Common myeloid progenitor, CD34-positive (primary cell): ENCODE measurements at places on chromosomes 1 and 21.

- no peak for DNase-seq
Observed at GRCh38 chr1:59179673-59180072, 117.2 kb upstream of the FGGY start.

DNA sequence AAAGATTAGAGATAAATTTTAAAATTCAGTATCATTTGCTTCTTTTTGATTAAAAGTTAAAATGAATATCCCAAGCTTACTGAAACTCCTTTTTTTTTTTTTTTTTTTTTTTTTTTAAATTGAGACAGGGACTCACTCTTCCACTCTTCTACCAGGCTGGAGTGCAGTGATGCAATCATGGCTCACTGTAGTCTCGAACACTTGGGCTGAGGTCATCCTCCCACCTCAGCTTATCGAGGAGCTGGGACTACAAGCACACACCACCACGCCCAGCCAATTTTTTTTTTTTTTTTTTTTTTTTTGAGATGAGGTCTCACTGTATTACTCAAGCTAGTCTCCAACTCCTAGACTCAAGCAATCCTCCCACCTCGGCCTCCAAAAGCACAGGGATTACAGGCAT, 92.1 kb upstream of the RGS18 start:
- DNase-seq: no peak

DNA sequence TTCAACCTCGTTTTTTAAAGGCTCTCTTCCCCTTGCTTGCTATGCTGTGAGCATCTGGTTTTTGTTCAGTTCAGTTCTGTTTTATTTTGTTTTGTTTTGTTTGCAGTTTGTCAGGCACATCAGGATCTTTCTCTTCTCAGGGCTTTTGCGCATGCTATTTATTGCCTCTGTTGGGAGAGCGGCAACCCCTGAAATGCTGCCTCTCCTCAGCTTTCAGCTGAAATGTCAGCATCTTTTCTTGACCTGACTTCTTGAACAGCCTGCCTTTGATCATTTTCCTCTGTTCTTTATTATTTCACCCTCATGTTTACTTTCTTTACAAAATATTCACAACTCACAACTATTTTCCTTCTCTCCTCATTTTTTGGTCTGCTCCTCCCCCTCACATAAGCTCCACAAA, 50.4 kb upstream of the RC3H1 start:
- DNase-seq: no peak

DNA sequence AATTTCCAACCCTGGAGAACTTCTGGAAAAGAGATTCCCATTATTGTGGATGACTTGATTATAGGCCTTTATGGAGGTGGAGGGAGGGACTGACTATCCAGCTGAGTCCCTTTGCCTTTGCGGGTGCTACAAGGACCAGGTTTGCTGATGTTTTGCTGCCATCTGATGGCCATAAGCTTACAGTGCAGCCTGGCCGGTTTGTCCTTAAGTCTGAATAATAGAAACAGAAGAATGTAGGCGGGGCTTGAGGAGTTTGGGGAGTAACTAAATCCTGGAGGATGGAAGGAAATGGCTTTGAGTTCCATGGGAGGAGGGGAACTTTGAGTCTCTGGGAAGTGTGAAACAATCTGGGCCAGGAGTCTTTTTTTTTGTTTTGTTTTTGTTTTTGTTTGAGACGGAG, 55.7 kb upstream of the CD1D start:
- peak; percentile 87 for DNase-seq

GRCh38 chr1:183029591-183030000, 6.4 kb downstream of the LAMC1 start:
- DNase-seq: no peak

DNA sequence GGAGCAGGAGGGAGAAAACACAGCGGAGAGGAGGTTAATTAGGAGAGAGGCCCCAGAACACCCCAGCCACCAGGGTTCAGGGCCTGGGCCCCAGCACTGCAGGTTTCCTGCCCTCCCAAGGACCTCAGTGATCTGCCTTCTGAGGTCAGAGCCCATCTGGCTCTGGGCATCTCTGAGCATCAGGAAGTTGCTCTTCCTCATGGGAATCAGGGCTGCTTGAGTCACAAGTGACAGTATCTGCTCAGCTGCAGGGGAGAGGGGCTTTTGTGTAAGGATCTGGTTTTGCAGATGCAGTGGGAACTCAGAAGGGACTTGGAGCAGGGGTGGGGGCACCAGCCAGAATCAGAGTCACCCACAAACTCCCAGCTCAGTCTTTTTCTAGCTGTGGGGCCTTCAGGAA, 472.1 kb downstream of the PTPRU start:
- no peak for DNase-seq

DNA sequence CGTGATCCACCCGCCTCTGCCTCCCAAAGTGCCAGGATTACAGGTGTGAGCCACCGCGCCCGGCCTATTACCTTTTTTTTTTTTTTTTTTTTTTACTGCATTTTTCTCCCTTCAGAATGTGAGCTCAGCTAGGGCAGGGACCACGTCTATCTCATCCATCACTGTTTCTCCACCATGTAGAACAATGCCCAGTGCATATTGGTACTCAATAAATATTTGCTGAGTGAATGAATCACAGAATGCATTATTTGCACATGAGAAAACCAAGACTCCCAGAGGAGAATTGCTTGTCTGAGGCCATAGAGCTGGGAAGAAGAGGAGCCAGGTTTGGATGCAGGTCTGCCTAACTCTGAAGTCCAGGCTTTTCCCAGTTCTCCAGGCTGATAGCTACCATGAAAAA, 8.2 kb upstream of the SLC9A1 start:
- DNase-seq: no peak

DNA sequence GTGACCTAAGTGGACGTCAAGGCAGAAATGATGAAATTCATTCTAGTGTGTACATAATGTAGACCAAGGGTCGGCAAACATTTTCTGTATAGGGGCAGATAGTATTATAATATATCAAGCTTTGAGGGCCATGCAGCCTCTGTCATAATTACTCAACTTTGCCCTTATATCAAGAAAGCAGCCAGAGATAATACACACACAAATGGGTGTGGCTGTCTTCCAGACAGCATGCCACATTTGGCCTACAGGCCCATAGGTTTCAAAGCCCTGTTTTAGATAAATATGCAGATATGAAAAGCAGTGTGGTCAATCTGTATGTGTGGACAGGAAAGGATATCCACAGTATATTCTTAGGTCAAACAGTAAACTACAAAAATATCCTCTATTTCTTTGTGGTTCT, 320.1 kb upstream of the FMN2 start:
- no peak for DNase-seq

- no peak for DNase-seq
Observed at GRCh38 chr1:41621791-41622190, 137.3 kb upstream of the EDN2 start.

GRCh38 chr1:221541296-221541695, 200.6 kb downstream of the DUSP10 start:
- no peak for DNase-seq

DNA sequence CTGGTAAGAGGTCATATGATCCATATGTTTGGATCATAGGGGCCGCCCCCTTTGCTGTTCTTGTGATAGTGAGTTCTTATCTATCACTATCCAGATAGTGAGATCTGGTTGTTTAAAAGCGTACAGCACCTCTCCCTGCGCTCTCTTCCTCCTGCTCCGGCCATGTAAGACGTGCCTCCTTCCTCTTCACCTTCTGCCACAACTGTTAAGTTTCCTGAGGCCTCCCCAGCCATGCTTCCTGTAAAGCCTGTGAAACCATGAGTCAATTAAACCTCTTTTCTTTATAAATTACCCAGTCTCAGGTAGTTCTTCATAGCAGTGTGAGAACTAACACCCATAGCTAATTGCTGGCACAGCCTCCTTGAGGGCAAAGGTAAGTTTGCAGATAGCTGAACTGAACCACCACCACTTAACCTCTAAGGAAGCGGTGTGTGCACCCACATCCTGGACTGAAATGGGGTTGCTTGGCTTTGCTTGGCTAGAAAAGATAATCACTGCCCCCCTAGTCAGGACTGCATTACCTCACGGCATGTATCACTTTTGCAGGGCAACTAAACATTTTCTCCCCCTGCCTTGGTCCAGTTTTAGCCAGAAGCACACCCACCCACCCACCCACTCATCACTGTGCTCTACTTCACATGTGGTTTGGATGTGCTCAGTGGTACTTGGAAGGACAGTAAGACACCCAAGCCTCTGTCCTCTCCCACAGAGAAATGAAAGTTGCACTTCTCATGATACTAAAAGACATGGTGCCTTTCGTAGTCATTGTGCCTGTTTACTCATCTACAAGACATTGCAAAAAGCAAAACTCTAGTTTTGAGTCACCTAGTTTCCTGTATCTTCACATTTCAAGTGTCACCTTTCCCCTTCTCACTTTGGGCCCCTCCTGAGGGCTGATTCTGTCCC, 23.1 kb upstream of the PTAFR start:
- peak; percentile 85 for DNase-seq

DNA sequence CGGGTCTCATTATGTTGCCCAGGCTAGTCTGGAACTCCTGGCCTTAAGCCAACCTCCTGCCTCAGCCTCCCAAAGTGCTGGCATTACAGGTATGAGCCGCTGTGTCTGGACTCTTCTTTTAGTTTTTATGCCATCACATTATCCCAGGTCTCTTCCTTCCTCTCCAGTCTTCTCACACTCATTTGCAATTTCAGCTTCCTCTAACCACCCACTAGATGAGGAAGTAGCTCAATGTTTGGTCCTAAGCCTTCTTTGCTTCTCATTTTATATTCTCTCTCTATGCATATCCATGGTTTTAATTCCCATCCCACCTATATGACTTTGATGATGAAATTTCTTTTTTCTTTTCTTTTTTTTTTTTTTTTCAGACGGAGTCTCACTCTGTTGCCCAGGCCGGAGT, 3.1 kb upstream of the ZBTB8A start:
- peak; percentile 56 for DNase-seq

DNA sequence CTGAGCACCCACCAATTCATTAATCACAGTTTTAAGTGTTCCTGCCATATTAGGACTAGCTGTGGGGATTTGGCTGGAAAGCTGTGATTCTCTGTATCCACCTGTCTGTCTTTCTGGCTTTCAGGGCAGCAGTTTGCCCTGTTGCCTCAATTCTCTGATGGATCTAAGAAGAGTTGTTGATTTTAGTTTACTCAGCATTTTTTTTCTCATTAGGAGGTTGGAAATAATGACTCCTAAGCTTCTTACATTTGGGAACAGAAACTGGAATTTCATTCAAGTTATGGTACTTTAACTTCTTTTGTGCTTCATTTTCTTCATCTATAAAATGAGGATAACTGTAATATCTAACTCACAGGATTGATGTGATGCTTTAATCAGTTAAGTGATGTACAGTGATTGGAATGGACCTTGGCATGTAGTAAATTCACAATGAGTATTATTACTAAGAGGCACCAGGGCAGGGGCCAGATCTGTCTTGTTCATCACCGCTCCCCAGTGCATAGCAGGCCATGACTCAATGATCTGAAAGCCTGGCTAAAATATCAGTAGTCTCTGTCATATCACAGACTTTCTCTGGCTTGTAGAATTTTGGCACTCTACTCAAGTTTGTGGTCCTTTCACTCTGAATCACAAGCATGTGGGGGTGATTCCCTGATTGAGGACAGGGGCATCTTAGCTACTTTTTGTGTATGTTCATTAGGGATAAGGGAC, 51.4 kb upstream of the GREM2 start:
- DNase-seq: no peak

DNA sequence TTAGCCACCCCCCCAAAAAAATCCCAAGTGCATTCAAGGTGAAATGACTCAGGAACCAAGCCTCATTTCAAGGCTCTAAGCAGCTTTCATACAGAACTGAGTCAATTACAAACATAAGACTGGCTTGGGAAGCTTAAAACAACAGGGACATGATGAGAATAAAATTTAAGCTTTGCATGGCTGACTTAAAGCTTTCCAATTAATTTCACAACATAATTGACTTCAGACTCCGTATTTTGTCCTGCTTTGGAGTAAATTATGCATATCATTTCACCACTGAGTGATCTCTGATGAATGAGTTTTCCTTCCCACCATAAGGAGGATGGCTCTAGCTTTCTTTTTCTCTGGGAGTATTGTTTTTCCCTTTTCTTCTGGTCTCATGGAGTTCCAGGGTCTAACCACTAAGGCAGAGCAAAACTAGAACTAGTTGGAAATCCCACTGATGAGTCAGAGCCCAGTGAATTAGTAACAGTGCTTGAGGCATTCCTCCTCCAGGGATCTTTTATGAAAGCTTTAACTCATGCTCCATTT, 72.8 kb downstream of the XCL2 start:
- peak; percentile 55 for DNase-seq

GRCh38 chr1:115669002-115669673, 27.4 kb downstream of the VANGL1 start:
- no peak for DNase-seq

- DNase-seq: no peak
Observed at GRCh38 chr1:242824435-242824834, 299.9 kb upstream of the PLD5 start.

DNA sequence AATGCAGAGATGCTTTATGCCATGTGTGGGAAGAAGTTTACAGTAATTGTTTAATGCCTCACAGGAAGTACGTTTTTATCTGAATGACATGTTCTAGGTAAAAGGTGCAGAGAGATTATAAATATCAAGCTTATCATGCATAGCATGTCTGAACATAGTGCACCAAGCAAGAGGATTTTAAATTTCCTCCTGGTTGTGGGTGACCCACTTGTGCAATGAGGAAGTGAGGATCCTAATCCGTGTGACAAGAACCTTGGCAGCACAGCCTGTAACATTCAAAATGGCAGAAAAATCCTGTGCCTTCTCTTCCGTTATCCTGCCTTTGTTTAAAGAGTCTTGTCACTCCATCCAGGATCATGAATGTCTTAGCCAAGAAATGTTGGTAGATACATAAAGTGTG, 75.6 kb downstream of the PLA2G4A start:
- peak; percentile 27 for DNase-seq

DNA sequence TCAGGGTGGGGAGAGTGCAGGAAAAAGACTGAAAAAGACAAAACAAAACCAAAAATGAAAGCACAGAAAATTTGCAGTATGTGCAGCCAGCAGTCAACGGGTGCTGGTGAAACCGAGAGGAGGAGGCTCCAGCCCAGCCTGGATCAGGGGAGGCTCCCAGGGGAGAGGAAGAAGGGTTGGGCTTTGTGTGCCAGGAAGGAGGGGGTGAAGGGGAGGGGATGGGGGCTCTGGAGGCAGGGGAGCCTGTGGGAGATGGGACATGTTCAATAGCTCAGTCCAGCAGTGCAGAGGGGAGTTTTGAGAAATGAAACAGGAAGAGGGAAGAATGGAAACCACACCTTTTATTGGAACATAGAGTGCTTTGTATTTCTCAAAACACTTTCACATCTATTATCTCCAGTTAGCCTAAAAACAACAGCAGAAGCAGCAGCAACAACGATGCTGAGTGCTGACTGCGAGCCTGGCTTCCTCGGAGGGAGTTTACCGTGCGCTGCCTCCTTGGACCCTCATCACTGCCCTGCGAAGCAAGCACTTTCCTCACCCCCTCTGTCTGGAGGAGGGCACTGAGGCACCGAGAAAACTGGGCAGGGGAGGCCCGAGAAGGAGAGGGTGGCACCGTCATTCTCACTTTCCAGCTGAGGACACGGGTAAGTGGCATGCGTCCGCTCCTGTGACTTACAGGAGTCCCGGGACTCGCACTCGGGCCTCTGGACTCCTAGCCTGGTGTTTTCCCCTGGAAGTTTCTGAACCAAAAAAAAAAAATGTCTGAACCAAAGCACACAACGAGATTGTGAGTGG, 62.9 kb downstream of the MDM4 start:
- peak; percentile 3 for DNase-seq

GRCh38 chr1:204223129-204223860, 9.5 kb upstream of the GOLT1A start:
- no peak for DNase-seq

- no peak for DNase-seq
Observed at GRCh38 chr1:153616917-153617311, 789 bp upstream of the S100A14 start.
